ENCODE measurements at places on chromosomes 11 and 22.

- peak; percentile 91 for DNase-seq
Measured at GRCh38 chr11:73393479-73394415, 17.5 kb downstream of the RELT start.

- no peak for DNase-seq
Measured at GRCh38 chr11:133524488-133524887, 7.8 kb downstream of the OPCML start.

GRCh38 chr22:32476281-32477195 is 1.9 kb downstream of the FBXO7 start:
- no peak for DNase-seq

DNA sequence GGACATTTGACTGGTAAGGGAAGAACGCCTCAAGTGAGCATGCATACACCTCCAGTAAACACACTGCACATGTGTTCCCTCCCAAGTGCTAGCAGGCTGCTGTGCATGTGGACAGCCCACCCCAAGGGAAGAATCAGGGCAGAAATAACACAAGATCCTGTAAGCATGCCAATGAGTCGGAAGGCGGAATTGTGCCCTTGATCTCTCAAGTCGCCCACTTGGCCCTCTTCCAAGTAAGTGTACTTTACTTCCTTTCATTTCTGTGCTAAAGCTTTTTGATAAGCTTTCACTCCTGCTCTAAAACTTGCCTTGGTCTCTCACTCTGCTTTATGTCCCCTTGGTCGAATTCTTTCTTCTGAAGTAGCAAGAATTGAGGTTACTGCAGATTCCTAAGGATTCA is 139.6 kb downstream of the TRPC6 start:
- DNase-seq: no peak

DNA sequence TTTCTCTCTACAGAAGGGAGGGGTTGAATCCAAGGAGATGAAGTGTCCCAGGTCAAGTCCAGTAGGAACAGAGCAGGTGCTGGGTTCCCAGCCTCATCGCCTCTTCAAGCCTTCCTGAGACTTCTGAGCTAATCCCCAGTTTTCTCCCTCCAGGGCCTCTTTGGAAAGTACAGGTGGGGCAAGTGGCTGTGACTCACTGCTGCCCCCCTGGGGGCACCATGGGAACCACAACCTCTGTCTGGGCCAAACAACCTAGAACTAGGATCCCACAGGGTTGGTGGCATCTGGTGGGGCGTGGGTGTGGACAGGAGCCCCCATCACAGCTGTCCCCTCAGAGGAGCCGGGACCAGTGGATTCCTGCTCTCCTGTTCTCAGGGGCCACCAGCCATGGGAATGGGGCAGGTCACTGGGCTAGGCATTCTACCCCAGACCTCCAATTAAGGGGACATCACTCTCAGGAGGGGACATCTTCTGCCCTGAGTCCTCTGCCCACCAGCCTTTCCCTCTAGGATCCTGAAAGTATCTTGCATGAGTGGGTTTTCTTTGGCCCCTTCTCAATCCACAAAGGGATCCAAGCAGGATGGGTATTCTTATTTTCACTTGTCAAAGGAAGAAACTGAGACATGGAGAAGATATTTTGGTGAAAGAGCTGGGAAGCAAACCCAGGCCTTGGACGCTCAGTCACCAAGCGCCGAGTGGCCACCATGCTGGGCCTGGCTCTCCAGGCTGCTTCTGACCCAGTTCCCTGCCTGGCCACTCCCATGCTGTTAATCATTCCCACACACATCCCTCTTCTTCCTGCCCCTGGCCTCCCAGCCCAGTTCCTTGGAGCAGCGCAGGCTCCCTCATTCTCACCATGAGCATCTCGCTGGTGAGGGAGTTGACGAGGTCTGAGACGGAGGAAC is 23.8 kb downstream of the LRRC10B start:
- no peak for DNase-seq

GRCh38 chr11:109734566-109734965 is 312.6 kb downstream of the C11orf87 start:
- no peak for DNase-seq

- DNase-seq: peak; percentile 83
Measured at GRCh38 chr11:65781152-65781961, 581 bp upstream of the AP5B1 start.

DNA sequence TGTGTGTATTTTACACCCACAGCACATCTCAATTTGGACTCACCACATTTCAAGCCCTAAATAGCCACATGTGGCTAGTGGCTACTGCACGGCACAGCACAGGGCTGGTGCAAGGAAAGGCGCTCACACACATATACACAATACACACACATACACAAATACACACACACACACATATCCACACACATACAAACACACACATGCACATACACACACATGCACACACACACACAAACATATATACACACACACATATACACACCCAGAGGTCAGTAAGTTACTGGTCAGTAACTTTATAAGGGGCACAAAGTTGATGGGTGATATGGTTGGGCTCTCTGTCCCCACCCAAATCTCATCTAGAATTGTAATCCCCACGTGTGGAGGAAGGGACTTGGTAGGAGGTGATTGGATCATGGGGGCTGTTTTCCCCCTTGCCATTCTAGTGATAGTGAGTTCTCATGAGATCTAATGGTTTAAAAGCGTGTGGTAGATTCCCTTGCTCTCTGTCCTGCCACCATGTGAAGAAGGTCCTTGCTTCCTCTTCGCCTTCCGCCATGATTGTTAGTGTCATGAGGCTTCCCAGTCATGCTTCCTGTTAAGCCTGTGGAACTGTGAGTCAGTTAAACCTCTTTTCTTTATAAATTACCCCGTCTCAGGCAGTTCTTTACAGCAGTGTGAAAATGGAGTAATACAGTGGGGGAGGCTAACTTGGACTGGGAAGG is 37.6 kb upstream of the DKK3 start:
- DNase-seq: no peak

DNA sequence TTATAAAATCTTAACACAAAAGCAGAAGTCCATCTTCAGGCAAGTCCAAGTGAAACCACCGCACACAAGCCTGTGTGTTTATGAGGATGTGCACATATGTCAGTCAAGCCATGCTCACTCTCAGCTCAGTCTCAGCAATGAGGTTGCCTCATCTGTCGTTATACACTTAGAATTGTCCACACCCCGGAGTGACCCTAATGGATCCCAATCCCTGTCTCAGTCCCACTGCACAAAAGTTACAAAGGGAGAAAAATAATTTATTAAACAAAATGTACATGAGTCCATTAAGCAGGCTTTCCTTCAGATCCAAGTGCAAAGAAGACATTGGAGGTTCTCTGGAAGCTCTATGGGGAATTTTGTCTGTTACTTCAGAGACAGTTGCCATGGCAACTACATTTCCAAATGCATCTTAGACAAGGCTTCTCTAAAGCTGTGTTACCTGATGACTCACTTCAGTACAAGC is 24.4 kb downstream of the OR8B12 start:
- no peak for DNase-seq

- DNase-seq: no peak
Measured at GRCh38 chr11:10632483-10632882, 61.1 kb downstream of the IRAG1 start.

GRCh38 chr22:38831166-38831945 is 12.5 kb downstream of the NPTXR start:
- DNase-seq: peak; percentile 64

- DNase-seq: no peak
Measured at GRCh38 chr11:23961503-23962338, 535.1 kb upstream of the LUZP2 start.
